ENCODE measurements at places on chromosomes 7 and 10. TPM values are rescaled to one million over a fixed set of nuclear protein-coding genes. Genes with fewer than 3 reads are reported as not detected.

Gene ZNF804B
- total RNA-seq, result not detected

- DNase-seq, result no peak
Measured at GRCh38 chr7:11533229-11533820, 298.7 kb downstream of the THSD7A start.

Gene SLC16A12
- total RNA-seq, result 0.38 TPM

DNA sequence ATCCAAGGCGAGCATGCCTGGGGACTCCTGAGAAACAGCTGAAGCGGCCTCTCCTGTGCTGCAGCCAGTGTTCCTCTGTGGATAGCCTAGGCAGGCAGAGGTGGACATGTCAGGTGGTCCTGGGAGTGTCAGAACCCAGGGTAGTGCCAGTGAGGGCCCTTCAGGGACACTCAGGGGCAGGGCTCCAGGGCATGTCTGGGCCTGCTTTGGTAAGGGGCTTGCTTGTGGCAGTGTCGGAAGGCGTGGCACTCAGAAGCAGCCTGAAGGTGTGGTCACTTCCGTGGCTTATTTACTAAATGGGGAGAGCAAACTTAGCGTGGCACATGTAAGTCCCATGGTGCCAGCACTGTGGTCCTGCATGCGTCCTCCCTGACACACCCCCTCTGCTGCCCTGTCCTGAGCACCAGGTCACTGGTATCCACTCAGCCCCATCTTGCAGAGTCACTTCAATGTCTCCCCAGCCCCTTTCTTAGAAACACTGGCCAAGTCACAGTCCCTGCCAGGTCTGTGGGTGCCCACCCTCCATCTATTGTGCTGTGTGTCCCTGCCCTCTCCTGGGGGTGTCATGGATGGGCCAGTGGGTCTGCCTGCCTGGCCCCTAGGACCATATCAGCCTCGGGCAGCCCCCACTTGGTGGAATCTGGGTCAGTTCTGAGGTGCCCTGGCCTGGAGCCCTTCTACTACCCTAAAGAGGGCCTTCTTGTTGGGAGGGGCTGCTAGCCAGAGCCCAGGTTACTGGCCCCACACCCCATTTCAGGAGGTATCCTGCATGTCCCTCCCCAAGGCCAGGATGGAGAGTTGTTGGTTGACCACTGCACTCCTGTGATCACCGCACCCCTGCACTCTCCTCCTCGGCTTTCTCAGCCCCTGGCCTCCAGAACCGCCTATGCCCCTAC, 6.4 kb downstream of the ZMIZ2 start:
- DNase-seq, result no peak

Gene FGFR2
- total RNA-seq, result 22.6 TPM

- DNase-seq, result no peak
Measured at GRCh38 chr7:114659409-114660125, 245.0 kb downstream of the FOXP2 start.

DNA sequence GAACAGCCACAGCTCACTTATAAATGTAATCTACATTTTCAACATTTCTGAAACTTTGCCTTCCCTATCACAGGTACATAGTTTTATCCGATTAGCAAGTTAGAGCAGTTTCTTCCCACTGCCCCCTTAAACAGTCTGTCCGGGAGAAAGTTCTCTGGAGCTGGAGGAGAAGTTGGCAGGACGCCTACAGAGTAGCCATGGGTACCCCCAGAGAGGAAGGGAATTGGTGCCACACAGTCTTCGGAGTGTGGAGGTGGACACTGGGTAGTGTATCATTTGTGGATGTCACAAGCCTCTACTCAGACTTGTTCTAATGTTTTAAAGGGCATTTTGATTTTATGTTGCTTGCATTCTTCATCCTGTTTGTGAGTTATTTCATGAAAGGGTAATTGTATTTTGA, 39.0 kb downstream of the TAF3 start:
- no peak for DNase-seq

Measured in left lobe of liver (tissue), 2 donors.